ENCODE measurements at places on chromosomes 1 and 21.

DNA sequence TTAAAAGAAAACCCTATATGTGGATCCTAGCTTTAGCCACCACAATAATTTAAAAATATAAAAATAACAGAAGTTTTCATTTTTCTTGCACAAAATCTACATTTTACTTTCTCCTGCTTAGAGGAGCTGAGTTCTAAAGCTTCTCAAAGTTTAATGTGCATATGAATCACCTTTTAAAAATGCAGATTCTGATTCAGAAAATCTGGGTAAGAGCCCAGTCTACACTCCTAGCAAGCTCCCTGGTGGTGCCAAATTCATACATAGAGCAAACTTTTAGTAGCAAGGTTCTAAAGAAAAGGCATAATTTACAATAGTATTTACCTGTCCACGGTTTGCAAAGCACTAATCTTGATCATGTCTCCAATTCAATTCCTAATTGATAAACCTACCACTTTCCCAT lies 19.3 kb downstream of the RSBN1 start:
- DNase-seq: no peak

DNA sequence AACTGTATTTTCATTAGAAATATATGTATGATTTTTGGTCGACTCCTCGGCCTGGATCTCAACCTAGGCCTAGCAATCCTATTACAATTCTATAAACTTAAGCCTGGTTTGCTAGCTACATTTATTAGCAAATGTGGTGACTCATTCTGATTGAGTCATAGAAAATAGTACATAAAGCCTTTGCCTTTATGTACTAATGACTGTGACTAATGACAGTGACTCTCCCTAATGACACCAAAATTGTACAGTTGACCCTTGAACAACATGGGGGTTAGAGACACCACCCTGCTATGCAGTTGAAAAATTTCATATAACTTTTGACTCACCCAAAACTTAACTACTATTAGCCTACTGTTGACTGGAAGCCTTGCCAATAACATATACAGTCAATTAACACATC lies 78.9 kb downstream of the CLEC20A start:
- no peak for DNase-seq

DNA sequence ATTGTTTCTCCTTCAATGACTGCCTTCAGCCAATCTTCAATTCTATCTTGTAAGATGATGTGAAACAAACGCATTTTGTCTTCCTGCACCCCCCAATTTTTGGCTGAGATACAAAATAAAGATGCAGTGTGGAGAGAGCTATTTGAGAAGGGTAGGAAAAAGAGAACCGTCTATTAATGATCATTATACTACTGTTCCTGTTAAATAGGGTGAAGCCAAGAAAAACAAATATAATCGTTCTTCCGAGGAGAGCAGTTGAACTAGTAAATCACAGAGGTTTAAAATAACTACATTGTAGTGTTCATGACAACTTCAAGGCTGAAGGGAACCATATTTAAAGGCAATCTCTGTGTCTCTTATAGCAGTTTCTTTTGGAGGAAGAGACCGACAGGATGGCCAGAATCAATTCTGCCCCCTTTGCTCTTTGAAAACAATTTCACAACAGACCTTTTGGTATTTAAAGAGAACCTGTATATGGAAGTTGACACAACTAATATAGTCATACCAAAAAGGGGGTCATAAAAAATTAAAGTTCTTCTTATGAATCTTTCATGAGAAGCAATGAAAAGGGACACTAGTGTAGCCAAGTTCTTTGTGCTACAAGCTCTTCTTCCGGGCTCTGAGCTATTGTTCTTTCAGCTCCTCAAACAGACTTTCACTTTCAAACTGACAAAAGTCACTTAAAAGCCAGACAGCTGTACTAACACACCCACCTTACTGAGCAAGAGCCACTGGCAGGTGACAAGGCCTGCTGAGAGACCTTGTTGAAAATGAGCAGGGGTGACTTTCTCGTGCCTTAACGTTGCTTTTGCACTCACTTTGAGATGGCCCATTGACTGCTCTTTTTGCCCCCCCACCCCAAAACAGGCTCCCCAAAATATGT lies 30.9 kb downstream of the PROX1 start:
- no peak for DNase-seq

DNA sequence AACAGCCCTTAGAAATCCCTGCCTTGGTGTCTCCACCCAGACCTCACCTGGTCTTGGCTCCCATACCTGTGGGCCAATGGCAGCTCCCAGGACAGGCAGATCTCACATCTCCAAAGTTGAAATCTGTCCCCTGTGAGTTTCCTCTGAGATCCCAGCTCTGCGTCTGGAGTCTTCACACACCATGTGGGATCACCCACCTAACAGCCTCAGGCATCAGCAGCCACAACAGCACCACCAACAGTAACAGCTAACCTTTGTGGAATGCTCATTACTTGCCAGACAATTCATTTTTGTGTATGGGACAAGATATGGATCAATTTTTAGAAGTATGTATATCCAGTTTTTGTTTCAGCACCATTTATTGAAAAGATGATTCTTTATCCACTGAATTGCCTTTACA lies 523.2 kb downstream of the MATN1 start:
- DNase-seq: no peak

- DNase-seq: peak; percentile 76
Measured at GRCh38 chr1:36099681-36100341, 11.1 kb downstream of the ADPRS start.

- no peak for DNase-seq
Measured at GRCh38 chr1:209956116-209956515, 18.1 kb downstream of the SYT14 start.

DNA sequence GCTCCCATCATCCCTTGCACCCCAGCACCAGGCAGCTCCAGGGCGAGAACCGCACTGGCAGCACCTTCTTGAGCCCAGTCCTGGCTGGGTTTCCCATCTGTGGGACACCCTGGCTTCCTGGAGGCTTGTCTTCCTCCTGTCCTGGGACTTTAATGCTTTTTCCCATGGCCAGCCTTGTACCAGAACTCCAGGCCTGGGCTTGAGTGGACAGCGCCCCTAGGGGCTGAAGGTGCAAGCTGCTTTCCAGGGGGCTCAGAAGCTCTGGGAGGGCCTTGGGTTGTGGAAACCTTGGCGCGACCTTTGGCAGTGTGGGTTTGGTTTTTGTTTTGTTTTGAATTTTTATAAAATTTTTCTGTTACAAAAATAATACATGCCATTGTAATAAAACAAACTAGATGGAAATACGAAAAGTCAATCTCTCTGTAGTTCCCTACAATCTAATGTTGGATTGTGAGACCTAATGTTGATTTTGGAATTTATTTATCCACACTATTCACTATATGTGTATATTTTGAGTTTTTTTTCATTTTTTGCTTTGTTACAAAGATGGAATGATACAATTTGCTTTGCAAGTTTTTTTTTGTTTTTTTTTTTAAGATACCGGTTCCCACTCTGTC lies 33.8 kb upstream of the RPL11 start:
- DNase-seq: peak; percentile 24

DNA sequence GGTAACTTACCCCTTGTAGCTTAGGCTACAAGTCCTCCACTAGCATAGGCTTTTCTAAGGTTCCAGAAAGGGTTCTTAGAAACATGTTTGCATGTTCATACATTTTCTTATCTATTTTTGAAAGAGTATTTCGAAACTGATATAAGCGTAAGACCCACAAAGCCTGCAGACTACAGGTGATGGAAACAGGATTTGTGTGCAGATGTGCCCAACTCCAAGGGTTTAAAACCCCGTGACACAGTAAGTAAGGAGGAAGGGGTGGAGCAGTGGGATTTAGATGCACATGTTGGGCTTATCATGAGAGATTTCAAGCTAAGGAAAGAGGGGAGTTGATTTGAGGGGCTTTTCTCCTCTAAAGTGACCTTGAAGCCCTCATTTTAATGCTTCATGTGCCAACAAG lies 164.7 kb downstream of the LTN1 start:
- DNase-seq: no peak

Measured in activated CD4-positive, alpha-beta T cell treated with anti-CD3 and anti-CD28 coated beads, Interleukin-2, Interleukin-4, amounts not matched to agents 100 ng/mL and 50 ng/mL, durations not matched to agents 16 hours and 8 hours (primary cell).